ENCODE measurements at places on chromosomes 2 and 18.
A peak's percentile ranks its signal among the peaks of the same experiment; 100 is the strongest.

- DNase-seq, result no peak
Observed at GRCh38 chr2:135916207-135916606, 40.0 kb upstream of the MCM6 start.

DNA sequence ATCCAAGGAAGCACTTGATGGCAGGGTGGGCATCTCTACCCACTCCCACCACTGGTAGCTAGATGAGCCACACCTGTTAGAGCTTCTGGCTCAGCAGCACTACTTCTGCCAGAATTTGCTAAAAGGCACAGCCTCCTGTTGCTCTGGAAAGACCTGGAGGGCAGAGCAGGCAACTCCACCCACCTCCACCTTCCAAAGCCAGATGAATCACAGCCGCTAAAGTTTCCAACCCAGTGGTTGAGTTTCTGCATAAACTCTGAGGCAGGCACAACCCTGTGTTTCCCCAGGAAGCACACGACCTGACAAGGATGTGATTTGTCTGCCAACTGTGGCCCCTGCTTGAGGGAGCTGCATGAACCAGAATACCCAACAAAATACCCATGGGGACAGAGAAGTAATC is 111.6 kb upstream of the GCFC2 start:
- no peak for DNase-seq

- no peak for DNase-seq
Observed at GRCh38 chr2:58734365-58734764, 493.2 kb upstream of the FANCL start.

GRCh38 chr2:207995887-207996286 is 29.4 kb downstream of the PLEKHM3 start:
- DNase-seq, result no peak

DNA sequence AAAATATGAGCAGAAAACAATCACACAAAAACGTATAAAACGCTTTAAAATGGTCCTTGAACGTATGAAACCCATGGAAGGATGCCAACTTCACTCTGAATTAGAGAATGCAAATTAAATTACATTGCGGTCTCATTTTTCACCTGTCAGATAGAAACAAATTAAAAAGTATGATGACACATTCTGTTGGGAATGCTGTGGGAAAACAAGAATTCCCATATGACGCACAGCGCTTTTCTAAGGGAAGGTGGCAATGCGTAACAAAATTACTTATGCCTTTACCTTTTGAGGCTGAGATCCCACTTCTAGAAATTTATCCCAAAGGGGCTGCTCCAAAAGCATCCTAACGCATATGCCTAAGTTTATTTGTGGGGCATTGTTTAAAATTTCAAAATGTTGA is 3.8 kb upstream of the RPS7 start:
- DNase-seq, result no peak

DNA sequence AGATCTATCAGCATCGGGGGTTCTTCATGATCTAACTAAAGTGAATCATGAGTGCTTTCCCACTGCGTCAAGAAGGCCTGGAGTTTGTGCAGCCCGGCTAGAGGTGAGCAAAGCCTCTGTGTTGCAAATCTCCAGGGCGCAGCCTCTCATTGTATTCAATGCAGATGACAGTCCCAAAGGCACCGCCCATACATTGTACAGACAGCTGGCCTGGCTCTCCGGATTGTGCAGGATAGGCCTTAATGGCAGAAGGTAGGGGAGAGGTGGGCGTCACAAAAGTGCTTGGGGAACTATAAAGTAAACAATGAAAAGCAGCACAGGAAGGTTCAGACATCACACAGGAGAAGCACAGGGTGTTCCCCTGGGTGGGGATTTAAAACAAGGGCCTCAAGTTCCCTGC is 907 bp upstream of the GYPC start:
- no peak for DNase-seq

GRCh38 chr2:30777661-30778505 is 29.4 kb downstream of the CAPN13 start:
- DNase-seq, result peak; percentile 15

- DNase-seq, result peak; percentile 61
Observed at GRCh38 chr18:22391407-22392345, 26.0 kb downstream of the CTAGE1 start.

DNA sequence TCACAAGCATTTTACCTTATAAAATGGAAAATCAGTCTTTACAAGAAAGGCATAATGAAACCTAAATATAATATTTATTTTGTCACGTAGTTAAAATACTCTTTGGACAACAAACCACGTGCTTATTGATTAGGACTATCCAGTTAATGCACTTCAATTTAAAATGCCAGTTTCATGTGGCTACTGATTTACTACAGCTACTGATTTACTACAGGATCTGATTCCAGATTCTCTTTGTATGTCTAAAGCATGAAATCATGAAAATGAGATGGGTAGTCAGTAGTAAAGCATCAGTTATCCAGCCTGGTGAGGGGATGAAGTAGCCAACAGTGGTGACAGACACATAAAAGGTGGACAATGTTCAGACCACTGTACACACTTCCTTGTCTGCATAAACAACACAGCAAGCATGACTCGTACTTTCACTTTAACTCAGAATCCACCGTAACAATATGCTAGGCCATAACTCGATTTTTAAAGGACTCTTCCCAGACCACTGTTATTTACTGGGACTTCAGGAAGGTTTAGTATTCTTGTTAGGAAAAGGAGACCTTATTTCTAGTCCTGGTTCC is 24.9 kb downstream of the ACAA2 start:
- DNase-seq, result no peak

DNA sequence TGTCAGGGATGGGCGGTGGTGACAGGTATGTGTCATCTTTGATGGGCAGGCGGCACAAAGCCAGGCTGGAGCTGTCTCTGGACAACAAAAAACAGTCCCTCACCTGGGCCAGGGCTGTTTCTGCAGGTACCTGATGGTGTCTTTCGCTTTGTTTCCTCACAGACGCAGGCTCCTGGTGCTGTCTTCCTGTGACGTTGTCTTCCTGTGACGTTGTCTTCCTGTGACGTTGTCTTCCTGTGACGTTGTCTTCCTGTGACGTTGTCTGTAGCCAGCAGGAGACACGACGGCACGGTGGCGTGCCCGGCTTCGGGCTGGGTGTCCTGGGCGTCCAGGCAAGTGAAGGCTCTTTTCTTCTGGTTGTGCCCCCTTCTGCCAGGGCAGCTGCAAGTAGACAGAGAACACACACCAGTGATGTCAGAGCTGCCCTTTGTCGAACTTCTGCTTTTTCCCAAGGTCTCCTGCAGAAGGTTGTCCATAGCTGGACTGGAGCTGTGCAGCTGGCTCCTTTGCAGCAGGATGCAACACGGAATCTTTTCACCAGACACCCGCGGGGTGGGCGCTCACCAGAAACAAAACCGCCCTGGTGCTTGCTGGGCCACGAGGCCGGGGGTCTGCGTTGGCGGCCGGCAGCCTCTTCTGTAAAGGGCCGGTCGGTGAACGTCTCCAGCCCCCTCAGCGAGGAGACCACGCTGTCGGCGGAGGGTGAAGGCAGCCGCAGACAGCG is 21.1 kb downstream of the GPR35 start:
- DNase-seq, result no peak

DNA sequence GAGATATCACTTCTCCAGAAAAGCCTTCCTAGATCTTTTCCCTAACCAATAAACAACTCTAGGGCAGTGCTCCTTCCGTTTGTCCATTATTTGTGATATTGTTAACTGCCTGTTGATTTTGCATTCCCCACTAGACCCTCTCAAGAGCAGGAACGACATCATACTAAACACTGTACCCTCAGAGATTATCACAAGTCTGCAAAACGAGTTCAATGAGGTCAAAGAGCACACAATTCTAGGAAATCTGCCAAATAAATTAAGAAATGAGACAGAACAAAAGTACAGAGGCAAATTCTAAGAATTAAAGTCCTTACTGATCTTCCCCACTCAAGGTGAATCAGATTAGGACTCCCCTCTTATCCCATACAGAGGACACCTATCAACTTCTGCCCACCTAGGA is 7.6 kb downstream of the RTTN start:
- DNase-seq, result no peak

DNA sequence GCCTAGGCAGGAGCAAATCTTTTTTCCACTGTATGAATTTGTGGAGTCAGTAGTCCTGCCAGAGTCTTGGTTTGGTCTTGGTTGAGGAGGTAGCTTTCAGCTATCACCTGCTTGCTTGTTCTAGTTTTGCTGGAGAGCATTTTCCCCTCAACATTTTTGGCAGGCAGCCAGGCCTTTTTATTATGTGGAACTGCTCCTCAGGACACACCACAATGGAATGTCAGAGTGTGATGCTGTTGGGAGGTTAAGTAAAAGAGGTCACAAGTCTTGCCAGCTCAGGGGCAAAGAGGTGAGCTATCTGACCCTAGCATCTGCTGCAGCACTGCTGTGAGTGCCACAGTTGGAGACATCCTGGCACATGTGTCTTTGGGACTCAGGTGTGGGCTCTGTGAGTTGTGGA is 258.0 kb downstream of the CNTNAP5 start:
- no peak for DNase-seq

DNA sequence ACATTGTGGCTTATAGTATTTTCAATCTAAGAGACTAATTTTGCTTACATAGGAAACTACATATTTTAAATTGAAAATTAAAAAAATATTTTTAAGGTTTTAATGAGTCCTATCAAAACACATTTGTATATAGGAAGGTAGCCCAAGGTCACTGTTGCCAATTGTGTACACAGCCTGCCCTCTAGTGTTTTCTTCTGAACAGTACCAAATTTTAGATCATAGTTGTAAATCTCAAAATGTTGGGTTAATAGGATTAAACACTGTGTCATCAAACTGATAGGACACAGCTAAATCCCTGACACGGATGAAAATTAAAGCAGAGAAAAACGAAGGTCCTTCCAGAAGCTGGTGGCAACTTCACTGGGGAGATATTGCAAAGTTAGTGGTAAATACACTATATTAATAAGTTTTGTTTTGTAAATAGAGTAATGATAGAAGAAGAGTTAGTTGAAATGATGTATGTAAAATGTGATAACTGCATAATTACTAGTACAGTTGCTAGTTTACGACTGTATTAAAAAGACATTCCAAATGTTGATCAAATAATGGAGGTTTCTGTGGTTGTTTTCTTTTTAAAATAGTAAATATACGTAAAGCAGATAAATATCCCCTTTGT is 19.7 kb downstream of the CLUL1 start:
- DNase-seq, result no peak

DNA sequence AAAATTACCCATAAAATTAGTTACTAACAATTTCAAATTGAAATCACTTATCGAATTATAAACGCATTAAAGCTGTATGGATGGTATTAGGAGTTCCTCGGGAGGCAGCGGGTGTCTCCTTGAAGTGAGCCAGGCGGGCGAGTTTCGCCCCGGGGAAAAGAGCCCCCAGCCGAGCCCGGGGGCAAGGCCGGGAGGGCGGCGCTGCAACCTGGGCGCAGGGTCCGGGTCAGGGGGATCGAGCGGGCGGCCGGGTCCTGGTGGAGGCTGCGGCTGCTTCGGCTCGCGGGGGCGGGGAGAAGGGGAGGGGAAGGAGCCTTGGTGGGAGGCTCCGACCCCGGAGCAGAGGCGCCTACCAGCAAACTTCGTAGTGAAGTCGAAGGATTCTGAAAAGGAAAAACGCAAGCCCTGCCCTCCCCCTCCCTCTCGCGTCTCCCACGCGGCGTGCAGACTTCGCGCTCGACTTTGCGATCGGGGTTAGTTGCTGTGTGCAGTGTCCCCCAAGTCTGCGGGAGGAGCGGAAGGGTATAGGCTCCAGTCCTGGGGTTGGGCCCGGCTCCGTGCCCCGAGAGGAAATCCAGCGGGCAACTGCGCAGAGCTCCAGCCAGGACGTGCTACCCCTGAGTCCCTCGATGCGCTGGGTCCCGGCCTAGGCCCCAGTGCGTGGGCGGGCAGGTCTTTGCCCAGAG is 140.8 kb downstream of the MEIS1 start:
- peak; percentile 24 for DNase-seq

DNA sequence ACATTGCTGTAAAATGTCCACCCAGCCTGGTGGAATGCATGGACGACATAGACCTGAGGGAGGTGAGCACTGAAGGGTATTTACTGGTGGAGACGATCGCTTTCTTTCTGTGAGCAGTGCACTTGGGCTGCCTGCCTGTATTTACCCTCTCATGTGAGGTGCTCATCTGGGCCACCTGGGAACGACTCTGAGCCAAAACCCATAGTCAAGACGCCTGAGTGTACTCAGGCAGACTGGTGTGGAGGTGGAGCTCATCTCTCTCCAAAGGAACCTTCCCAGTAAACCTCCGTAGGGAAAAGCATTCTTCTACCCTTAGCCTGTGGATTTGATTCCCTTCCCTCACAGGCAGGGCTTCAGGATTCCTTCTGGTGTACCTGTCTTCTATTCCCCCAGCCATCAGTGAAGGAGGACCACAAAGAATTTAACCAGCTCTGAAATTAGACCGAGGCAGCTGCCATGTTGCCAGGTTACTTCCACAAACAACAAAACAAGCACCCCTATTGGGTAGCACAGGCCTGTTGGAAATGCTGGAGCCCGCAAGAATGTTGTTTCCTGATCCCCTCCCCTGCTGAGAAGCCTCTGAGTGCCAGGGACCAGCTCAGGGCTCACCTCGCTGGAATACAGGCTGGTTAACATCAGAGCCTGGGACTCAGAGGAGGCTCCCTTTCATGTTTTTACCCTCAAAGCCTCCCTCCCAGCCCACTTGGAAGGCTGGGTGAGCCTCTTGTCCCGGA is 47.5 kb upstream of the TXNDC2 start:
- DNase-seq, result no peak

DNA sequence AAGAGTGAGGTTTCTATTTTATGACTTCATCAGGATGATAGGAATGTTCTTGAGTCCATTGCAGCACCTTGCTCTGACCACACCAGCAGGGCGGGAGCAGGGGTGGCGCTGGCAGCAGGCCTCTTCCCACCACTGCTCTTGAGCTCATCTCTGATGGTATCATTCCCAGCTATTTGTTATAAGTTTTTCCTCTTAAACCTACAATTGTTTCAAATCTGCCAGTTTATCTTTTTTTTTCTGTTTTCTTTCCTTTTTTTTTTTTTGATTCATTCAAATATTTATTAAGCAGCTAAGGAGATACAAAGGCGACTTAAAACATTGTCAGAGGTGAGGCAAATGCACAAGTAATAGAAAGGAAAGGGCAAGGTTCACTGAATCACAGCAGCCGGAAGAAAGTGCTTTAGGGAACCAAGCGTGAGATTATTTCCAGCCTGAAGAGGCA is 28.7 kb downstream of the NIFK start:
- peak; percentile 70 for DNase-seq

DNA sequence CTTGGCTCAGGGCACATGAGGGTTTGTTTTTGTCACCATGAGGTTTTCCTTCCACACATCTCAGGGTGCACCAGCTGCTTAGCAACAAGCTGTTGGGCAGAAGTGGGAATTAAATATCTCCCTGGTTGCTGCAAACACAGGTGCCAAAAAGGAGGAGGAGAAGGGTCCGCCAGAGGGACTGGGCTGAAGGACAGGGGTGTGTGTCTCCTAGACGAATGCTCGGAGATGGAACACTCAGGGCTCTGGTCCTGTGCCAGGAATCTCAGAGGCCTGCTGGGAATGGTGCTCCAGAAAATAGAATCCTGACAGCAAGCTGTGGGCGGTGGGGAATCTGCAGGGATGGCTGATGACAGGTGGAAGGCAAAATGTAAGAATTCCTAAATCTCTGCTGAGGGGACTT is 94.5 kb downstream of the VSNL1 start:
- no peak for DNase-seq

DNA sequence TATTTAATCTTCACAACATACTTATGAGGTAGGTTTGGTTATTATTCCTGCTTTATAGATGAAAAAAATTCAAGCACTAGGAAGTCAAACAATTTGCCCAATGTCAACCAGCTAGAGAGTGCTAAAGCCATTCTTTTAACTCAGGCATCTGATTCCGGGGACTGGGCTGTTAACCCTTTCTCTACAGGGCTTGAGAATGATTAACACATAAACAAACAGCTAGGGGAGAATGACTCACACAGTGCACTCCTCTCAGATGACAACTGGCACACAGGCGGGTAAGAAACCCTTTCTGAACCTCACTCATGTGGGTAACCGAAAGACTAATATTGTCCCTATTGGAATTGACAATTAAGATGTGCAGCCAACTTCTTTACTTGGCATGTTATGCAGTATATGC is 86.3 kb upstream of the FSHR start:
- no peak for DNase-seq

Measured in left colon (tissue), 2 donors.